ENCODE measurements at places on chromosomes 7 and 10.

GRCh38 chr10:62308101-62308500, 39.5 kb upstream of the RTKN2 start:
- DNase-seq: no peak

GRCh38 chr10:88212069-88212468, 348.6 kb downstream of the PTEN start:
- no peak for DNase-seq

DNA sequence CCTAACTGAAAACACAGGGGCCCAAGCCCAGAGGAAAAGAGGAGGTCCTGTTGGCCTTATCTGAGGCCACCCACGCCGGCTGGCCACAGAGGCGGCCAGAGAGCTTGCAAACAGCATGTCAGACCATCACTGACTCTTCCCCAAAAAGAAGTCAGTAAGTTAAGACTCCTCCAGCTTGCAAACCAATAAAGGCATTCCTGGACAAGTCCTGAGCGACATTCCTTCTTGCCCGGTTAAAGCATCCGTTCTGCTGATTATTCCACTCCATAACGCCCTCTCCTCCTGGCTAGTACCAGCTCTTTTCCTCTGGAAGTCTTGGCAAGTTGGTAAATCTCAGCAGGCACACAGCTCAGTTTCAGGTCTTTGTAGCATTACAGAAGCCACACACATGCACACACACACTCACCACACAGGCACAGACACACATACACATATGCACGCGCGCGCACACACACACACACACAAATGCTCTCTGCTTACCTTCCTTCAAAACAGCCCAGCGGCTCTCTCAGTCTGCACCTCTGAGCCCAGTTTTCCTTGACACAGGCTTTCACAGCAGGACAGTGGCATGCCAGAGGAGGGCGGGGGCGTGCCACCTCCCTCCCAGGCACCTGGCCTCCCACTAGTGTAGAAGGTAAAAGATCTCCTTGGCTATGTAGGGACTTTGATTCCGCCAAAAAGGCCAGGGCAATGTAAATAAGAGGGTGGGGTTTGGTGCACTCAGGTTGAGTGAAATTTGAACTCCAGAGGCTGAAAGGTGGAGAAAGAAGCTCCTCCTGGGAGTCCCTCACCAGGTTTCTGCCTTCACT, 201.4 kb downstream of the TNS3 start:
- no peak for DNase-seq

DNA sequence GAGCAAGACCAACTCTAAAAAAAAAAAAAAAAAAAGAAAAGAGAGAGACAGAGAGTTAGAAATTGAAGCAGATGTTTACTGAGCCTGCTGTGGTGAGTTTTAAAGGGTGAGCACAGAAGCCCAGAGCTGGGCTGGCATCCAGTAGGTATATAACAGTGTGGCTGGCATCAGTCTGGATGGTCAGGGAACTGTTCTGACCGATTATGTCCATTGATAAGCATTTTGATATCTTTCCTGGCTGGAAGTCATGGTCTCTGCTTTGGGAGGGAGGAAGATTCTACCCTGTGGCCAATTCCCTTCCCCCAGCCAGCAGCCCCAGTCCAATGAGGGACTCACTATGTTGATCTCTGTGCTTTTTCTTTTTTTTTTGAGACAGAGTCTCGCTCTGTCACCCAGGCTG, 65.2 kb upstream of the PODXL start:
- DNase-seq: no peak

DNA sequence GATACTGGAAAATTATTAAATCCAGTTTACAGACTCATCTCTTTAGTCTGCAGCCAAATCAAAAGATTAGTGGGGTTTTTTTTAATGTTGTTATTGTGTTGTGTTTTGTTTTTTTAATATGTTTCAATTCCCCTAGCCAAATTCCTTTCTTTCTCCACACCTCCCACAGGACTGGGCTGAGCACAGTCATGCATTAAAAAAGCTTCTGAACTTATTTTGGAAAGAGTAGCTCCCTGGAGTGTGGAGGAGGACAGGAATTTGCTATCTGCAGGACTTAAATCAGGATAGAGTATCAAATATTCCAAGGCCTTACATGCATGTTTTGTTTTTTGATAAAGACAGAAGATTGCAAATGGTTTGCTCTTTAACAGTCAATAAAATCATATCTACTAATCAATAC, 90.7 kb downstream of the GNAI1 start:
- no peak for DNase-seq

GRCh38 chr10:89805599-89806013, 104.2 kb downstream of the KIF20B start:
- DNase-seq: no peak

DNA sequence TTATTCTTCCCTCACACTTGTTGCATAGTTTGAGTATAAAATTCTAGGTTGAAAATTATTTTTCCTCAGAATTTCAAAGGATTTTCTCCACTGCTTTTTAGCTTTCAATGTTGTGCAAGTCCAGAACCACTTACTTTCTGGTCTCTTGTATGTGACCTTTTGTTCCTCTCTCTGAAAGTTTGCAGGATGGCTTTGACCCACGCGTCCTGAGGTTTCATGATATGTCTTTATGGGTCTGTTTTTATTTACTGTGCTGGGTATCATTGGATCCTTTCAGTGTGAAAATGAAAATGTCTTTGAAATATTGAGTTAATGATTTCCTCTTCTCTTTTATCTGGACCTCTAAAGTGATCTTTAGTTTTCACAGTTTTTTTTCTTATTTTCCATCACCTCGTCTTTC, 38.5 kb downstream of the C1GALT1 start:
- DNase-seq: no peak

DNA sequence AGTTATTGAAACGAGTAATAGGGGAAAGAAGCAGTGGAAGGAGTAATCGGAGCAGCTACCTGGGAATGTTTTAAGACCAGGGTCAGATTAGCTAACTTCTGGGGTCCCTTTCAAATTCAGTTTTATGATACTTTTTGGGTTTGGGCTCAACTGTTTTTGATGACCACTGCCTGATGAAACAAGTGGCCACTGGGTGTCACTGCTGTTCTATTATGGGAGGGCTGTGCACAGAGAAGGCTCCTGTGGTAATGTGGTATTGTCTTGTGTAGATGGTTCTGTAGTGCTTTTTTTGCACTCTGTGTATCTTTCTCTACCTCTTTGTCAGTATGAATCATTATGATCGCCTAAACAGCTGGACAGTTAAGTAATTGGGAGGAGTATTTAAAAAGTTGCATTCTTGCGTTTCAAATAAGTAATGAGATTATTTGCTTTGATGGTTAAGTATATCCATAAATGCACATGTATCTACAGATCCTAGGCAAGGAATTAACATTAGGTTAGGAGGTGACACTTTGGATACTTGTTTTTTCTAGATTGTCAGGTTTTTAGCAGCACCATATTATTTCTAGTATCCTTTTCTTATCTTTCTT, 128.4 kb downstream of the ABCA13 start:
- DNase-seq: no peak

- DNase-seq: no peak
These were observed 31.0 kb downstream of the GPR141 start for GRCh38 chr7:37714606-37715005.

GRCh38 chr10:67297637-67298181, 371.9 kb downstream of the LRRTM3 start:
- DNase-seq: no peak

GRCh38 chr7:131012477-131013031, 278.5 kb upstream of the KLF14 start:
- no peak for DNase-seq

GRCh38 chr10:7133278-7133677, 277.6 kb downstream of the SFMBT2 start:
- DNase-seq: no peak

DNA sequence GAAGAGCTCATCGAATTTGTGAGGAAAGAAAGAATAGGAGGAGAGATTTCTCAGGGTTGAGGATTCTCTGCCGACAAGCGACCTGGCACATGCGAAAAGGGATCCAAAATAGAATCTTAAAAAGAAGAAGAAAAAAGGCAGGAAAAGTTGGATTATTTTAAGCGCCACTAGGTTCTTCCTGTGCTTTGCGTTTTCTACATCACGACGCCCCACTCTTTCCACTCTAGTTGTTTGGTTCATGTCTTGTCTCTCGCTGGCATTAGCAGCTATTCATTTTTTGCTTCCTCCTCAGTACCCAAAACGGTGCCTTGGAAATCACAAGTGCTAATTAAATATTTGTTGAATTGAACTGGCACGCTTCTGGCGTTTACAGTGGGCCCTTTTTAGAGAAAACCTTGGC, 674 bp upstream of the FRA10AC1 start:
- no peak for DNase-seq

- no peak for DNase-seq
These were observed 16.2 kb upstream of the FAM204A start for GRCh38 chr10:118358327-118358726.

GRCh38 chr7:135320268-135320667, 86.6 kb downstream of the STRA8 start:
- DNase-seq: no peak

- DNase-seq: no peak
These were observed 17.2 kb downstream of the INHBA start for GRCh38 chr7:41685684-41686083.

- no peak for DNase-seq
These were observed 60.3 kb downstream of the PALD1 start for GRCh38 chr10:70538731-70539338.

- DNase-seq: no peak
These were observed 522 bp downstream of the CCL24 start for GRCh38 chr7:75813084-75813483.

DNA sequence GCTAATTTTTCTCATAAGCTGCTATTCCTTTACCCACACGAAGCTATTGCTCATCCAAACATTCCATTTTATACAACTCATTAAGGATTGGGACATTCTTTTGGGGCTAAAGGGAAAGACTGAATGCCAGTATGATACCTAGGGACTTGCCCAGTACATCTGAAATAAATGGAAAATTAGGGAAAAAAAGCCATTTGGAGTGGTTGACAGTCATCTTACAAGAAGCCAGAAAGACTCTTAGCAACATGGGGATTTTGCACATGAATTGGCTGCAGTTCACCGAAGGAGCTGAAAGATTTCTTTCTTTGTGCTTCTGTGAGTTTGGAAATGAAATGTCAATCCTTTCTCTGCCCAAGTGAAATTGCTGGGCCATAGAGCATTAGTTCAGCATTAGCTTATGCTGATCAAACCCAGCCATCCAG, 43.3 kb upstream of the MTURN start:
- no peak for DNase-seq

DNA sequence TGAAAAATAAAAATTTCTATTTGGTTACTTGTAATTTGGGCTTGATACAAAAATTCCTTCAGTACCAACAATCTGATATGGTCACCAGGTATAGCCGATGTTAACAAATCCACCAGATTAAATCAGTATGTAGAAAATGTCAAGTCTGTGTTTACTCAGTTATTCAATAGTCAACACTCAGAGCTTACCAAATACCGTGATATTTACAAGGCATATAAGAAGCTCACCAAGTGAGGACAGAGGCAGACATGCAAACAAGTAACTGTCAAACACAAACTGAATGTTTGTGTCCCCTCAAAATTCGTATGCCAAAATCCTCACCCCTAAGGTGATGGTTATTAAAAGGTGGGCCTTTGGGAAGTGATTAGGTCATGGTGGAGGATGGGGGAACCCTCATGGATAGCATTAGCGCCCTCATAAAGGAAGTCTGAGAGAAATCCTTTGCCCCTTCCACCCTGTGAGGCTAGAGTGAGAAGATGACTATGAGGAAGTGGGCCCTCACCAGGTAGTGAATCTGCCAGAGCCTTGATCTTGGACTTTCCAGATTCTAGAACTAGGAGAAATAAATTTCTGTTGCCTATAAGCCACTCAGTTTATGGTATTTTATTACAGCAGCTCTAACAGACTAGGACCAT, 63.1 kb downstream of the TES start:
- DNase-seq: no peak

DNA sequence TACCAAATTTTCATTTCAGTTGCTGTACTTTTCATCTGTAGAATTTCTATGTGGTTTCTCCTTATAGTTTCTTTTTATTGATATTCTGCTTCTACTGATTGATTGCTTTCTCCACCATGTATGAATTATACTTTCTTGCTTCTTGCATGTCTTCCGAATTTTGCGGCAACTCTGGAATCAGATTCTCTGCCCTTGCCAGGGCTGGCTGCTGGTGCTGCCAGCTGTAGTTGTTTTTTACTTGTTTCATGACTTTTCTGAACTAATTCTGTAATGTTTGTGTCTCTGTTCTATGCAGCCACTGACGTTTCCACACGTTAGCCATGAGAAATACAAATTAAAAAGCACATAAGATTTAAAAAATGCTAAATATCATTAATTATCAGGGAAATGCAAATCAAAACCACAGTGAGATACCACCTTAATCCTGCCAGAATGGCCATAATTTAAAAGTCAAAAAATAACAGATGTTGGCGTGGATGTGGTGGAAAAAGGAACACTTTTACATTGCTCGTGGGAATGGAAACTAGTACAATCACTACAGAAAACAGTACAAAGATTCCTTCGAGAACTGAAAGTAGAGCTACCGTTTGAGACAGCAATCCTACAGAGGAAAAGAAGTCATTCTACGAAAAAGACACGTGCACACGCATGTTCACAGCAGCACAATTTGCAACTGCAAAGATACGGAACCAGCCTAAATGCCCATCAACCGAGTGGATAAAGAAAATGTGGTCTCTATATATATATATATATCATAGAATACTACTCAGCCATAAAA, 51.5 kb downstream of the MAD1L1 start:
- DNase-seq: no peak

GRCh38 chr10:9615189-9615588, 1402.5 kb upstream of the CELF2 start:
- DNase-seq: no peak

DNA sequence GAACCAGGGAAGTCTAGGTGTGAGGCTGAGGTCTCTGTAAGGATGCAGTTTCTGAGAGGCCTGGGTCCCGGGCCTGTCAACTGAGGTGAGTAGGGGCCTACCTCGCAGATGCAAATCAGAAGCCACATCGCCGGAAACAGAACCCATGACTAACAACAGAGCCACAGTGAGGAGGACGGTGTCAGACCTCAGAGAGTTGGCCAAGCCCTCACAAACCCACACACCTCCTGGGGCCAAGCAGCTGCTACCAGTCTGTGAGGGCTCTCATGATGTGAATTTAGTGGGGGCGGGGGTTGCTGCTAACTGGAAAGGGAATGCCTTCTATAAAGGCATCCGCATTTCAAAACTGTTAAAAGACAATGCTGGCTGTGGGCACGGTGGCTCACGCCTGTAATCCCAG, 103.0 kb downstream of the COBL start:
- DNase-seq: no peak

DNA sequence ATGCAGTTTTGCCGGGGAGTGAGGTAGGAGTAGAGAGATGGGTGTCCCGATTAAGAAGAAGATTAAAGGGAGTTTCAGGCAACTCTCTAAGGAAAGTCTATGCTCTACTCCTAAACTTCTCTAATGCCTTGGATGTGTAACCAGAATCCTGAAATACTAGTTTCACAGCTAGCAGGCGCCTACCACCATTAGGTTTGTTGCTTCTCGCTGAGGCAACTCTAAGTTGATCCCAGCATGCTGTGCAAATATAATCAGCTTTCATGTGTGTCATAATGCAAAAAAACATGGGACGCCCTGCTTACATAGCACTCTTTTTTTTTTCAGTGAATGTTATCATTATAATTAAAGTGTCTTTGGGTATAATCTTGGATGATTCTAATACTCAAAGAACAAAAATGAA, 50.4 kb upstream of the FAM3C start:
- no peak for DNase-seq
